A549 treated with CpdA at 1 μM for 4 hours (cell line): ENCODE measurements at places on chromosomes 3 and 15. TPM values are rescaled to one million over a fixed set of nuclear protein-coding genes. Genes with fewer than 3 reads are reported as not detected.

The PEX5L gene
- total RNA-seq, result not detected in 5 replicates

The ITGA11 gene
- total RNA-seq, result 2.7 to 8.7 TPM (median 5.3 TPM) in 5 replicates

The CADPS gene
- not detected in 5 replicates for total RNA-seq

The PPP2R3A gene
- total RNA-seq, result 2.3 to 3.8 TPM (median 2.9 TPM) in 5 replicates

The ALAS1 gene
- 46.7 to 57.0 TPM (median 52.8 TPM) in 5 replicates for total RNA-seq

The GP9 gene
- not detected in 5 replicates for total RNA-seq

The RLBP1 gene
- not detected in 5 replicates for total RNA-seq

The SEMA6D gene
- not detected in 5 replicates for total RNA-seq

The PSTPIP1 gene
- total RNA-seq, result not detected in 5 replicates
